ENCODE measurements at places on chromosomes 12 and 14.
A peak's percentile ranks its signal among the peaks of the same experiment; 100 is the strongest.

DNA sequence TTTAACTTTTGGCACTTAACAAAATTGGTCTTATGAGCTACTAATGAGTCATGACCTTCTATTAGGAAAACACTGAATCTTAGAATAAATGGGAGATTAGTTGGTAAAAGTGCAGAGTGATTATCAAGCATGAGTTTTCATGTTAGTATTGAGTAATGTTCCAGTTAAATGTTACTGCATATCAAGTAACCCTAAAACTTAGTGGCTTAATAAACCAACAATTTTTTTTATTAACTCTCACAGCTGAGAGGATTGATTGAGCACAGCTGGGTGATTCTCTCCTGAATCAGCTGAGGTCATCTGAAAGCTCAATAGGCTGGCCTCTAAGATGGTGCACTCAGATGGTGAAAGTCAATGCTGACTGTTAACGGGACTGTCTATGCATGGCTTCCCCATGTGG lies 248.6 kb downstream of the BCL11B start:
- no peak for DNase-seq

DNA sequence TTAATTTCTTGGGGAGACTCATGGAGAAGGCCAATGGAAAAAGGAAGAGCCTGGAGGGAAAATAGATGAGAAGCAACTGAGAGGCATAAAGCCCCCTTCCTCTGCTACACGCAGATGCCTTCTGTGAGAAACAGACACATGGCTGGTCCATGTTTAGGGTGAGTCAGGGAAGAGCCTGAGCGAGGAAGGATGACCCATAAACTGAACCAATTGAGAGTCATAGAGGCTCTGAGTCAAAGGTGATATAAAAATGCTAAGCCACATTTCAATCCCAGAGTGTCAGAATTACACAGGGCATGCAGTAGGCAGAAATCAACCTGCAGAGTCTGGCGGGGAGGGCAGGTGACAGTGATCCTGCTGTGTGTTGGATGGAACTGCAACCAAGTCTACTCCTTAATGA lies 30.1 kb upstream of the NEDD1 start:
- DNase-seq, result no peak

- DNase-seq, result no peak
These were observed 5.9 kb downstream of the ZFYVE21 start for GRCh38 chr14:103721334-103722120.

DNA sequence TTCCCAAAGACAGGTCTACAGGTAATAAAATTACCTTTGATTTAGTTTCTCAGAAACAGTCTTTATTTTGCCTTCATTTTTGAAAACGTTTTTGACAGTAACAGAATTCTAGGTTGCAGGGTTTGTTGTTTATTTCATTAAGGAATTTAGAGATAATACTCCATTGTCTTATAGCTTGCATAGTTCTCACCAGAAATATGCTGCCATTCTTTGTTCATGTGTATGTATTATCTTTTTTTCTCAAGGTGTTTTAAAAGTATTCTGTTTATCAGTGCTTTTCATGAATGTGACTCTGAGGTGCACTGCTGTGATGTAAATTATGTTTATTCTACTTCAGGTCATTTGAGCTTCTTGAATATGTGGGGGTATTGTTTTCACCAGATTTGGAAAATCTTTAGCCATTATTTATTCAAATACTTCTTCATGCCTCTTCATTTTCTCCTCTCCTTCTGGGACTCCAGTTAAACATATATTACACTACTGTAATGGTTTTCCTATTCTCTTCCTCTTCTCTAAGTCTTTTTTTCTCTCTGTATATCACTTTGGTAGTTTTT lies 32.7 kb downstream of the ZNF605 start:
- DNase-seq, result no peak

GRCh38 chr14:102043251-102044025 lies 43.4 kb downstream of the HSP90AA1 start:
- DNase-seq, result peak; percentile 62

DNA sequence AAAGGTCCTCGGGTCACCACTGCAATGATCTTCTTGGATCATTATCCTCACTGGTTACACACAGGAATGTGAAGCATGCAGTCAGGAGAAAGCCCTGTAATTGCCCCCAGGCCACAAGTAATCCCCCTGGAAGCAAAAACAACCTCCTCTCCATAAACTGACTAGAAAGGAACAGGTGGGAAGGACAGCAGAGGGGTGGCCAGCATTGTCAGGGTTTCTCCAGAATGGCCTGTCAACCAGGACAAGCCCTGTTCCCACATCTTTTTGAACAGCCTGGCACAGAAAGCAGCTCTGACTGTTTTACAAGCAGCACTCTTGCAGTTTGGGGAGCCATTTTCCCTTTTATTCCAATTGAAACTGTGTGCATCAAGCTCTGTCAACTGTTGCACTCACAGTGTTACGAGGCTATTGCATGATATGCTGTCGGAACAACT lies 36.1 kb downstream of the TMCC3 start:
- no peak for DNase-seq

GRCh38 chr12:122422730-122423257 lies 325 bp upstream of the CLIP1 start:
- DNase-seq, result peak; percentile 19

GRCh38 chr12:89343127-89343526 lies 9.2 kb downstream of the DUSP6 start:
- no peak for DNase-seq

- no peak for DNase-seq
These were observed 68.3 kb downstream of the ALG10B start for GRCh38 chr12:38384816-38385378.

DNA sequence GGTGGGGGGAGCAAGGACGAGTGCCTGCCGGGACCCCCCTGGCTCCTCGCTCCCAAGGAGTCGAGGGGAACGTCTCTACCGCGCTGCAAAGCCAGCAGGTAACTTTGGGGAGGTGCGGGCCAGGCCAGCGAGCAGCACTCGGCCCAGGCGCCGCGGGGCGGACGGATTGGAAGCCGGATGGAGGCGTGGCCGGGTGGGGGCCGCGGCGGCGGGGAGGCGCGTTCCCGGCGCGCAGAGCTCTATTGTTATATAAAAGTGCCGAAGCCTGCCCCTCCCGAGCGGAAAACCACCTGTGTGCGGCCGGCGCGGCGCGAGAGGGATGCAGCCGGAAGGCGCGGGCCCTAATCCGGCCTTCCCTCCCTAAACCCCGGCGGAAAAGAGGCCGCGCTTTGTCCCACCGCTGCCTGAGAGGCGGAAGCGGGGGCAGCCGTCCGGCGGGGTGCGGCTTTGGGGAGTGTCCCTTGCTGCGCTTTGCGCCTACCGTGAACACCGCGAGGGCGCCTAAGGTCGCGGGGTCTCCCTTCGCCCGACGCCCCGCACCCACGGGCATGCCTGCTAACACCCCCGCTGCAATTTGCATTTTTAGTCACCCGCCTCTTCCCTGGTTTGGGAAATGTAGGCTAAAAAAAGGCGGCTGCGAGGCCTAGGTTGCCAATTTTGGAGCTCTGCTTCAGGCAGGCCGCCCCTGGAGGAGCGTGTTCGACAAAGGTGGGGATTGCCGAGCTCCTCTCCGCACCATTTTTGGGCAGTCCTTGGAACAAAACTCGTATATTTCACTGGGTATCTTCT lies 1.7 kb upstream of the DUSP6 start:
- peak; percentile 64 for DNase-seq

DNA sequence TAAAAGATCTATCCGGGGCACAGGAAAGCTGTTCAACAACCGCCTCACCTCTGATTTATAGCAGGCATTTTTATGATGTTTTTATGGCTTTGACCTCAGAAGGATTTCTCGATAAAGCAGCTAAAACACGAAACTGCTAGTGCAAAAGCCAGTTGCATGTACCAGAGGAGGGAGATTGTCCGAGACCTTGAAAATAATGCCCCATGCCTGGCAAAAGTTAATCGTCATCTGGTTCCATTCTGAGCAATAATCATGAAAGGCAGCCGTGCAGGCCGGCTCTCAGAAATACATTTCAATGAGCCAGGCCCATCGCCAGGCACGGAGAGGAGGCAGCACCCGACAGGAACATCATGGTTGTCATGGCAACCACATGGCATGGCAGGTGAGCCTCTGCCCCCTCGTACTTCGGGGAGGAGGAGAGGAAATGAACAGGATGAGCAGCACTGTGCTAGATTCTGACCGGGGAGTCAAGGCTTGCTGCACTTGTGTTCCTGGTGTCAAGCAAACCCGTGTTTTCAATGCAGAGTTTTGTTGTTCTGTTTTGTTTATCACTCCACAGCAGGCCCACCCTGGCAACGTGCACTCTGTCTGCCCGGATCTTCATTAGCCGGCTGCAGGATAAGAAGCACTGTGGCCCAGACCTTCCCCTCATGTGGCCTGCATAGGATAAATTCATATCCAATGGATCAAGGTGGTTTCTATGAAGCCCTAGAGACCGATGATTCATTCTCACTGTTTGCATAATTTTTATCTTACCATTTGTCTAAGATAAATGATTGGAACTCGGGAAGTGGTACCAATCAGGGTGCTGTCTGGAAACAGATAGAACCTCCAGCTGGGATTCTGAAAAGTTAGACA lies 160.2 kb downstream of the RIMBP2 start:
- DNase-seq, result no peak

- DNase-seq, result no peak
These were observed 53.4 kb downstream of the RPH3A start for GRCh38 chr12:112844814-112845565.

GRCh38 chr12:89878950-89879349 lies 170.3 kb upstream of the ATP2B1 start:
- no peak for DNase-seq

Measured in frontal cortex (tissue), 4 donors.